Cortex of kidney (tissue), 1 donor: ENCODE measurements at places on chromosomes 6 and 20.

DNA sequence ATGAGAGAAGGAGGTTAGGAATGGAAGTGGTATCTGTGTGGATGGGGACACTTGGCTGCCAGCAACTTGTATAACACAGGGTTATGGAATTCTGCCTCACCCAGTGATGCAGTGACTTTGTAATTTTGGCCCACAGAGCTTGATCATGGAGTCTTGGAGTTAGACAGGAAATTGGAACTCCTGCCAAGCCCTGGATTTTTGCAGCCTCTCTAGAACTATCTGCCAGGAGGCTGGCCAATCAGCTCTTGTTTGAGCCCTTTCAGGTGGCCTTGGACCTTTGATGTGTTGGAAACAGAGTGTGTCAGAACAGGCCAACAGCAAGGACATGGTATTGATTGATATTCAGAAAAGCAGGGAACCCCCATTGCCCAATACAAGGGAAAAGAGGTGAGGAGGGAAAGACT, 157.7 kb upstream of the GGTLC1 start:
- no peak for DNase-seq

DNA sequence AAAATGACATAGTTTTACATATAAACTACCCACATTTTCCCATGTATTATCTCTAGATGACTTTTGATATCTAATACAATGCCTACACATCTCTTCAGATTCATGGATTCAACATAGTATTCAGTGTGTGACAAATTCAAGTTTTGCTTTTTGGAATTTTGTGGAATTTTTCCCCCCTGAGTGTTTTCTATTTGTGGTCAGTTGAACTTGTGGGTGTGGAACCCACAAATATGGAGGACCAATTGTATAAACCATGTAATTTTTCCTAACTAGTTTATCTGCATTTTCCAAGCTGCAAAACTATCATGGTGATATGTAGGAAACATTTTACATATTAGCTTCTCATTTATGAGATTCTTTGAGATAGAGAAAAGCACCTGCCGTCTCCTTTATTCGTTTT, 374.3 kb upstream of the SOX4 start:
- no peak for DNase-seq

- DNase-seq = no peak
These were observed 148.3 kb upstream of the AFDN start for GRCh38 chr6:167678102-167679101.

GRCh38 chr20:43710370-43711044, 16.3 kb downstream of the GTSF1L start:
- DNase-seq = no peak

DNA sequence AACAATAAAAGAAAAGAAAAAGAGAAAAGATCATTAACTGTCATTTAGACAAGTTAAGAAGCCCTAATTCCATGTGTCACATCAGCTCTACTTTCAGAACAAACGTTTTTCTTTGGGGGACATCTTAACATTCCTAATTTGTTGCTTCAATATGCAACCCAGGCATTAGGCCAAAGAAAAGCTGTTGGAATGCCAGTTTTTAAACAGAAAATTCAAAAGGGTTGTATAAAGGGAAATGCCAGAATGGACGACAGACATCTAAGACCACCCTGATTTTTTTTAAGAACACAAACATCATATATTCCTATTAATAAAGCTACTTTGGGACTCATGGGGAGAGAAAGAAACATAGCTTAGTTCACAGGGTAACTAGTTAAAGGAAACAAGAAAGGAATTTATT, 315.0 kb downstream of the GMDS start:
- DNase-seq = no peak

- no peak for DNase-seq
These were observed 601.9 kb downstream of the HTR1B start for GRCh38 chr6:76861403-76861802.

- DNase-seq = no peak
These were observed 3.5 kb downstream of the CITED2 start for GRCh38 chr6:139370999-139371345.

- DNase-seq = no peak
These were observed 36.4 kb downstream of the PLAGL1 start for GRCh38 chr6:143971482-143972205.

- no peak for DNase-seq
These were observed 88.8 kb downstream of the PRL start for GRCh38 chr6:22208026-22208425.

DNA sequence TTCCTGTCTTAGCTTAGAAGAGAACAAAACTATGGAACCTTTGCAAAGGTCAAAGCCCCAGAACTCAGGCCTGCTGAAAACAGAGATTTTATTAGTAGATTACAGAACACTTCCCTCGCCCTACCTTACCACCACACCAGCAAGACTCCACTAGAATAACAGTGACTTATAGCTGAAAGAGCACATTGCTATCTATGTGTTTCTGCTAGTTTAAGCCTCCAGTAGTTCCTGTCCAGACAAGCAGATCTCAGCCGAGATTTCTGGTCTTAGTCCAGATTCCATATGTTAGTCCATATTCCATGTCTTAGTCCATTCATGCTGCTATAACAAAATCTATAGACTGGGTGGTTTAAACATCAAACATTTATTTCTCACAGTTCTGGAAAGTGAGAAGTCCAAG, 412.3 kb upstream of the ID4 start:
- no peak for DNase-seq

- no peak for DNase-seq
These were observed 36.9 kb downstream of the PANK2 start for GRCh38 chr20:3925899-3926638.
